ENCODE measurements at places on chromosomes 7 and 10.

DNA sequence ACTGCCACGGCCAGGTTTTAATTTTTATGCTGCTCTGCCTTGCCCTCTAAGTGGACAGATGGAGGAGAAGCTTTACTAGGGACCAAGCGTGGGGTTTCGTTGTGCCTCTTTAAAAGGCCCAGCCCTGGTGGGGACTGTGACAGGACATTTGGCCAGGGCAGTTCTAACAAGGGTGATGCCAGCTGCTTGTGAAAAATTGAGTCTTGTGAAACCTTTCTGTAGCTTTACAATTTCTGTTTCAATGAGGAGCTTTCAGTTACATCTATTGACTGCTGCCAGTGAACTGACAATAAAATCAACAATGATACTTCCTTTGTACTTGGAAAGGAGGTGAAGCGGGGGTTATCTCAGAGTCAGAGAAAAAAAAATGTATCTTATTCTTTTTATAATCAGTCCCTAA lies 233.1 kb upstream of the CSTF2T start:
- DNase-seq = no peak

DNA sequence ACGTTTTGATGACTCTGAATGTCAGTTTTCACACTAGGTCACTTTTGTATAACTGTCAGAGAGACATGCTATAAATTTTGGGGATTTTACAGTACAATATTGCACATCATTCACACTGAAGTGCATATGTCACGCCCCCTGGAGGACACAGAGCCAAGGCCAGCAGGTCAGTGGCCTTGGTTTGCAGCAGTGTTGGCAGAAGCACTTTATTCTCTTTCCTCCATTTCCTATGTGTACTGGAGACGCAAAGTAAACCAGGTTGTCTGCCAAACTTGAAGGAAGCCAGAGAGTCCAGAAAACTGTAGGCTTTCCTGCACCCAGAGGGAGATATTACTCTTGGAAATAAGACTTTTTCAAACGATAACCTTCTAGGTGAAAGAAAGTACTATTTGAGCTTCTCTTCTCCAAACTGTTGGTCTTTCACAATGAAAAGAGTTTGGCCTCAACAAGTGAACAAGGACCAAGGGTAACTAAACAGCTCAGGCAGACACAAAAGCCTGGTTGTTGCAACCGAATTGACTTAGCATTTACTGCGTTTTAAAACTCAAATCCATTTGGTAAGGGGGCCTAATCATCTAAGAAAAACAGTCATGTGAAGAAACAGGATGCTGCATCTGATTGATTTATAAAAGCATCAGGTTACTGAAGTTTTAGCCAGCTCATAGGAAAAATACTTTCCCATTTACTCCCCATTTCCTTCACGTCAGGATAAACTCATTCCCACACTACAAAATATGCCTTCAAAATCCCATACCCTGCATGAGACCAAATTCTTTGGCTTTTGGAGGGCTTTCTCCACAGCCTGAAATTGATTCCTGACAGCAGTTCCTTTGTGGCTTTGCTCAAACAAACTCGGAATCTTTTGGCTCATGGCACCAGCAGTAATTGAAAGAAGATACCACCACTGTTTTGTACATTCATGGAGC lies 83.0 kb upstream of the SEC61G start:
- no peak for DNase-seq

GRCh38 chr10:112807013-112807412 lies 143.0 kb upstream of the TCF7L2 start:
- no peak for DNase-seq

GRCh38 chr7:20514364-20514763 lies 101.1 kb upstream of the ABCB5 start:
- peak; percentile 89 for DNase-seq

GRCh38 chr10:86646933-86647332 lies 7.4 kb upstream of the OPN4 start:
- no peak for DNase-seq

DNA sequence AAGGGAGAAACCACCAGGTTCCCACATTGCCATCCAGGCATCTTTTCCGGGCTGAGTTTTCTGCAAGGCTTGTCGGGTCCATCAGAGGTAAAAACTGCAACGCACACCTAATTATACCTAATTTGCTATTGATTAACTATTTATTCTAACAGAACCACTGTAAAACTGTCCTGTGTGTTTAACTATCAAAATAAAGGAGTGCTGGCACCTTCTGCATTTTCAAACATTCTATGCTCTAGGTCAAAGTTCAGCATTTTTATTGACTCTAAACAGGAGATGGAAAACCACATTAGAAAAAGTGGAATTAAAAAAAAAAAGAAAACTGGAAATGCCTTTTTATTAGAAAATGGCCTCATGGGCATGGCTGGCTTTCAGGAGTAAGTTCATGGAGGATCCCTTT lies 82.0 kb downstream of the ADARB2 start:
- no peak for DNase-seq

DNA sequence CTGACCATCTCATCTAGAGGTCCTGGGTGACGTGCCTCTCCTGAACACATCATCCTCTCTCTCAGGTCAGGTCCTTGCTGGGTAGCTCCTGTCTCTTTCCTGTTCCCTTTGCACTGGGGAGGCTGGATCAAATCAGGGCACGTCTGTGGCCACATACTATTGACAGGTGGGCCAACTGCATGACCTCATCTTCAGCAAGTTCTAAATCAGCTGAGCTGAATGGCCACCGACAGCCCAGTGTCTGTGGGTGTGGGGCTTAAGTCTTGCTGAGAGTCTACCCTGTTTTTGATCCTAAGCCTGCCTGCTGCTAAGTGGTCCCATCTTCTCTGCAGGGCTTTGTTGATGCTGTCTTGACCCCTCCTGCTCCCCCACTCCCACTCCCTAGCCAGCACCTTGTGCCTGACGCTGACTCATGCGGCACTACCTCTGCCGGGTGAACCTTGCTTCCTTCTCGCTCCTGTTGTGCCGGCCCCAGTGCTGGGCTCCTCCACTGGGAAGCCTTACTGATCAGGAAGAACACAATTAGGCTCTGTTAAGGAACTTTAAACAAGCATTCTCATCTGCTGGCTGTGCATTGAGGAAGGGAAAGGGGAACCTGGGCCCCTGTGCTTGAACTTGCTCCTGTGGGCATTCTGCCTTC lies 440.4 kb downstream of the PLXNA4 start:
- no peak for DNase-seq

- peak; percentile 71 for DNase-seq
Observed at GRCh38 chr7:75861636-75862035, 17.2 kb upstream of the RHBDD2 start.

- DNase-seq = peak; percentile 80
Observed at GRCh38 chr10:3995302-3996210, 210.5 kb upstream of the KLF6 start.

GRCh38 chr10:49488056-49488717 lies 50.7 kb downstream of the ERCC6 start:
- peak; percentile 17 for DNase-seq

GRCh38 chr10:58952747-58953466 lies 223.5 kb upstream of the PHYHIPL start:
- peak; percentile 13 for DNase-seq

GRCh38 chr7:115417662-115418061 lies 495.8 kb downstream of the MDFIC start:
- no peak for DNase-seq

GRCh38 chr10:123129618-123130271 lies 6.0 kb upstream of the HMX3 start:
- no peak for DNase-seq

GRCh38 chr10:71603150-71603549 lies 116.4 kb downstream of the C10orf105 start:
- DNase-seq = no peak

DNA sequence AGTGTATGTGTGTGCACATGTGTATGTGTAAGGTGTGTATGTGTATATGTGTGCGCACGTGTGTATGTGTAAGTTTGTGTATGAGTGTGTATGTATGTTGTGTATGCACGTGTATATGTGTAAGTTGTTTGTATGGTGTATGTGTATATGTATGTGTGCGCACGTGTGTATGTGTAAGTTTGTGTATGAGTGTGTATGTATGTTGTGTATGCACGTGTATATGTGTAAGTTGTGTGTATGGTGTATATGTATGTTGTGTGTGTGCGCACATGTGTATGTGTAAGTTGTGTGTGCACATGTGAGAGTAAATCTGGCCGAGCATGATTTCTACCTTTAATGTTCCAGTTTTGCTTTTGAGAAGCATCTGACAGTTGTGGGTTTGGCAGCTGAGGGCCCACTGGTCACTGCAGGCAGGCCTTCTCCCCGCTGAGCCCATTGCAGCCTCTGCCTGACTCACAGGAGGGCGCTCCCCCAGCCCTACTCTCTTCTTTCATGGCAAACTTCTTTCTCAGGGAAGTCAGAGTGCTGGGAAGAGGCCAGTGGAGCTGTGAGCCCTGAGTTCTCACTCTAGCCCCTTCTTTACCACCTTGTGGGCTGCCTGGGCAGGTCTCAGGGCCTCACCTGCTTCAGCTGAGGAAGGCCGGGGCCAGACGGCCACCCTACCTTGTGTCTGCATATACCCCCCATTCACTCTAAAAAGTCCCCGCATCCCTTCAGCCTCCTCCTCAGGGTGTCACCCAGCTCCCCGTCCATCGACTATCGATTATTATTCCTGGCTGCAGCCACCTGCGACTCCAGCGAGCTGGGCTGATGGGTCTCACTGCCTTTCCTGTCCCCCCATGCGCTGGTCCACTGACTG lies 11.2 kb downstream of the WDR86 start:
- peak; percentile 33 for DNase-seq

- no peak for DNase-seq
Observed at GRCh38 chr7:124246262-124246863, 213.5 kb upstream of the TMEM229A start.

DNA sequence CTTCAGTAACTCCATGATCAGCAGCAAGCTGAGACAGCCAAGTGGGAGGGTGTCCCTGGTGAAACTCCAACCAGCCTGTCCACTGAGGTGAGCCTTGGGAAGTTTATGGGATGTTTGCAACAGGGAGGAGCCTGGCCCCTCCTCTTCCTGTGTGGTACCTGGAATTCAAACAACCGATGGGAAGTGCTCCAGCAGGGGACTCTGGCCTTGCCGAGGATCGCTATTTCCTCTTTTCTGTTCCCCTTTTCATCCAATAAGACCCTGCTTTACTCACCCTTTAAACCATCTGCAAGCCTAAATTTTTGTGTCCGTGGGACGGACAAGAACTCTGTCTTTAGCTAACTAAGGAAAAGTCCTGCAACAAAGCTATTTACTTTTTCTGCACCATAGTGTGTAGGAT lies 491.1 kb upstream of the ZMIZ1 start:
- no peak for DNase-seq

DNA sequence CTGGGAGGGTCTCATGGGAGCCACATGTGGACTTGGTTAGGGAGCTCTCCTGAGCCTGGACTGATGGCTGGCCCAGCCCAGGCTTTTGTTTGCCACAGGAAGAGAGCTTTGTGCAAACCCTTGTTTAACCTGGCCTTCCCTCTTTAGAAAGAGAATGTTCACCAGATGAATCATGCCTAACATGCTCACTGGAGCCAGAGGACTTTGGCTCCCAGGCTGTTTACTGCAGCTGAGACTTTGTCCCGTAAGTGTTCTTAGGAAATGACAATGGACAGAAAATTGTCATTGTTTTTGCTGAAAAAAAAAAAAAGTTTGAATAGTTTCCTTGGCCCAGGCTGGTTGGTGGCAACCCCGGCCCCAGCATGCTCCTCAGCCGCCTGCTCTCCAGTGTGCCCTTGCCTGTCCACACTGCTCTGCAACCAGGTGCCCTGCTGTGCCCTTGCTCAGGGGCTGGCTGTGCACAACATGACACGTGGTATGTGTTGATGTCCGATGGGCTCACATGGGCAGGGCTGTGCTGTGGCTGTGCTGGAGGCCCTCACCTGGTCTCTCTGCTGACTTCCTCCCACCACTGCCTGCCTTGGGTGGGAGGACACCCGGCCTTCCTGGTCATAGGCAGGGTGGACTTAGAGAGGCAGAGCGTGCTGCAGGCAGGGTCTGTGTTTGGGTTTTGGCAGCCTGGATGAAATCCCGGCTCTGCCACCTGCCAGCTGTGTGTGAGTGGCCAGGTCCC lies 215.3 kb upstream of the ZNF32 start:
- DNase-seq = peak; percentile 81

GRCh38 chr10:17673471-17674061 lies 29.6 kb downstream of the STAM start:
- peak; percentile 96 for DNase-seq

GRCh38 chr10:49558190-49558589 lies 19.3 kb upstream of the ERCC6 start:
- DNase-seq = no peak

DNA sequence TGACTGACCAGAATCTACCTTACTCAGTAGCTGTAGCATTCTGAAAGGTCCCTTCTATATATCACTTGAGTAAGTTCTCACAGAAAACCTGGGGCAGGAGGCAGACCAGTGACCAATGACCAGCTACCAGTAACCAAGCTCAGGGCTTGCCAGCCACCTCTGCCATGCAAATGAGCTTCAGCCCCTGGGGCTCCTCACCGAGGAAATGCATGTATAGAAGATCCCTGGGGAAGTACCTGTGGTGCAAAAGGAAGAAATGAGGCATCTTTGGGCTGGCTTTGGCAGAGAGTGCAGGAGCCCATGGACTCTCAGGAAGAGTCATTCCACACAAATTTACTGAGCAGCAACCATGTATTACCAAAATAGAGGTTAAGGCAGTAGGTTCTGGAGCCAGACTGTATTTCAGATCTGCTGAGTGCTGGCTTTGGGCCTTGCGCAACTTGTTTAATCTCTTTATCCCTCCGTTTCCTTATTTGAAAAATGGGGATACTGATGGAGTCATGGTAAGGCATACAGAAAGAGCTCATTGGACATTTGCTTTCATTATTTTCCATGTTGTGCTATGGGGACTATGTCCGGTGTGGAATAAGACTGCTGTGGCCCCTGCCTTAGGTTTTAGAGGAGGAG lies 41.1 kb upstream of the FAM204A start:
- DNase-seq = no peak

- no peak for DNase-seq
Observed at GRCh38 chr7:156014201-156014600, 201.9 kb upstream of the SHH start.

DNA sequence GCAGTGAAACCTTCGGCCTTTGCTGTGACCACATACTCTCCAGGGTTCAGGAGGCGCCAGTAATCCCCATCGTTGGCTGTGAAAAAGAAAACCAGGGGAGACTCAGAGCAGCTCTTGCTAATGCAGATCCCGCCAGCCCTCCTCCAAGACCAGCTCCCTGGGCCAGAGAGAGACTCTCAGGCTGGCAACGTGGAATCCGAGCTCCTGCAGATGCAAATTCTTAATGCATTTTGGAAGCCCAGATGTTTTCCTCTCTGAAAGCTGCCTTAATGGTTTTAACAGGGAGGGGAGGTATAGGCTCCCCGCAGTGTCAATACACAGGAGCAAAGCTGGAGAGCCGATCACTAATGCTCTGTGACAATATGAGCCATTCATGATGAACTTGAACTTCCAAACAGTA lies 80.8 kb downstream of the GPR26 start:
- DNase-seq = no peak

DNA sequence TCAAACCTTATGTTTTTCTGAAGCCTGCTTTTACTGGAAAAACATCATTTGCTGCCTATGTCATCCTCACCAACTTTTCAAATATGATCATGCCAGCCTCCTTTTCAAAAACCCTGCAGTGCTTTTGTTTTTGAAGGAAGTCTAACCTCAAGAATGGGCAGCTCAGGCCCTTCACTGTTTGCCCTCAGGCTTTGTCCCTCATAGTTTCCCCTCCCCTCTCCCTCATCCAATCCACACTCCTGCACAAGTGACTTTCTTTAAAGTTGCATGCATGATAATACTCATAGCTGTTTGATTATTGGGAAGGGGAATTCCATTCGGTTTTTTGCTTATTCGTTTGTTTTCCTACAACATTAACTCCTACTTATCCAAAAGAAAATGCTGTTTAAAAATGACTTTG lies 219.4 kb downstream of the SEMA3E start:
- DNase-seq = no peak

- DNase-seq = peak; percentile 83
Observed at GRCh38 chr10:29958440-29958839, 100.9 kb downstream of the JCAD start.
